ENCODE measurements at places on chromosomes 16 and 17.

GRCh38 chr17:17590141-17590751 lies 1.3 kb downstream of the PEMT start:
- no peak for DNase-seq

GRCh38 chr17:57273490-57273889 lies 17.2 kb downstream of the MSI2 start:
- DNase-seq, result no peak

DNA sequence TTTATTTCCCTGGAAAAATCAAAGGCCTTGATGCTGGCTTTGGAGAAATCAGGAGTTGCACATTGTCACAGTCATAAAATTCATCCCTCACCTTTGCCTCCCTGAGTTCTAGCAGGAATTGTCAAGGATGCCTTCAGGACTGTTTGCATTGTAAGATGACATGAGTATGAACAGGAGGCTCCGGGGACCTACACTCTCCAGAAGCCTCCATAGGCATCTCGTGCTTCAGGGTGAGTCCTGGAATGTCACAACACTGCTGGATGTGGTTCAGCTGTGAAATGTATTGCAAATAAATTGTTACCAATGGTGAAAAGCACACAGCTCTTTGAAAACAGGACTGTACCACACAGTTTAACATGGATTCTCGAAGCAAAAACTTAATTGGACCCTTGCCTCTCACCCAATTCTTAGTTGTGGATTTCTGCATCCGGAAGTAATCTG lies 535.4 kb upstream of the C16orf82 start:
- no peak for DNase-seq

GRCh38 chr16:13176711-13177110 lies 275.3 kb downstream of the SHISA9 start:
- DNase-seq, result no peak

GRCh38 chr17:44844390-44844830 lies 3.3 kb upstream of the HIGD1B start:
- no peak for DNase-seq

- peak; percentile 65 for DNase-seq
Measured at GRCh38 chr17:17783116-17783824, 53.5 kb downstream of the SREBF1 start.

DNA sequence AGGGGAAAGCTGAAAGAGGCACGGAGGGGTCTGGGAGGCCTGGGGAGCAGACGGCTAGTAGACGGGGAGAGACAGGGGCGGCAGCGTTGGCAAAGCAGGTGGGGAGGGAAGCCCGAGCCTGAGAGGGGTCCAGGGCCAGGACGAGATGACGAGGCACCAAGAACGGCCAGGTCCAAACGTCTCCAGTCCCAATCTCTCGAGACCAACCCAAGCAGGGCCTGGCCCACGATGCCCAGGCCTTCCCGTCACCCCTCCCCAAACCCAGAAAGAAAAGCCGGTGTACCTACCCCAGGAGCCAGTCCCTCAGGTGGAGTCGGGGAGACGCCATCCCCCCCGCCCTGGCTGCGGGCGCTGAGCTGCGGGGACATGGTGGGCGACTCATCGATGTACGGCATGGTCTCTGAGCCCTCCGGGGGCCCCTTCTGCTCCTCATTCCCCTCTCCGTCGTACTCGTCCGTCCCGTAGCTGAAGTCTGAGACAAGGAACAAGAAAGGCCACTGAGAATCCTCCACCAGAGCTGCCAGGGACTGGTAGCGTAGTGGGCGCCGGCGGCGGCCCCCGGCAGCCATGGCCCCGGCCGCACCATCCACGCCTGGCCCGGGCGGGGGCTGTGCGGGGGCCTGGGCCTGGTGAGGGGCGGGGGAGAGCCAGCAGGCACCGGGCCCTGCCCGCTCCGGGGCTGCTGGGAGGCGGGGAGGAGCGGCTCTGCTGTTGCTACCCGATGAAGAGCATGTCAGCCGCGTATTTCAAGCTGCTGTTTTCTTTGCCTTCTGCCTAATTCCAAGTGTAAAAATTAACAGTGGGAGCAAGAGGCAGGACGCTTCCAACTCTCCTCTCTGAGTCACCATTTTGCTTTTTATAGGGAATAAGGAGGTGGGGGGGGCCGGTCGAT lies 54.6 kb downstream of the ABR start:
- no peak for DNase-seq

- peak; percentile 4 for DNase-seq
Measured at GRCh38 chr17:27236717-27237315, 57.1 kb upstream of the WSB1 start.

DNA sequence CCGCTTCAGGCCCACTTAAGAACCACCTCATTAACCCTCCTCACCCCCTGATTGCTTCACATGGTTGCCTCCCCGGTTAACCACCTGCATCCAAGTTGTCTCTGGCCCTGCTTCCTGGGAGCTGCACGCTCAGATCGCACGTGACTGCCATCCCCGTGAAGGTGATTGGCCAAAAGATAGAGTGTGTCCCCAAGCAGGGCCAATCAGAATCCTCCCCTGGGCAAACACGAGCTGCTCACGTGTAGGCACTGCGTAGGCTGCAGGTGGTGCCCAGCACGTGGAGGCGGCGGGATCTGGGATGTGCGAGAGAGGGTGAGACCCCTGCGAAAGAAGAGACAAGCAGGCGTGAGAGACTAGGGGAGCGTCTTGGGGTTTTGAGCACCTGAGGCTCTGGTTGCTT lies 111.8 kb upstream of the CRHR1 start:
- peak; percentile 2 for DNase-seq

GRCh38 chr17:63626551-63627180 lies 4.4 kb downstream of the MAP3K3 start:
- DNase-seq, result no peak

DNA sequence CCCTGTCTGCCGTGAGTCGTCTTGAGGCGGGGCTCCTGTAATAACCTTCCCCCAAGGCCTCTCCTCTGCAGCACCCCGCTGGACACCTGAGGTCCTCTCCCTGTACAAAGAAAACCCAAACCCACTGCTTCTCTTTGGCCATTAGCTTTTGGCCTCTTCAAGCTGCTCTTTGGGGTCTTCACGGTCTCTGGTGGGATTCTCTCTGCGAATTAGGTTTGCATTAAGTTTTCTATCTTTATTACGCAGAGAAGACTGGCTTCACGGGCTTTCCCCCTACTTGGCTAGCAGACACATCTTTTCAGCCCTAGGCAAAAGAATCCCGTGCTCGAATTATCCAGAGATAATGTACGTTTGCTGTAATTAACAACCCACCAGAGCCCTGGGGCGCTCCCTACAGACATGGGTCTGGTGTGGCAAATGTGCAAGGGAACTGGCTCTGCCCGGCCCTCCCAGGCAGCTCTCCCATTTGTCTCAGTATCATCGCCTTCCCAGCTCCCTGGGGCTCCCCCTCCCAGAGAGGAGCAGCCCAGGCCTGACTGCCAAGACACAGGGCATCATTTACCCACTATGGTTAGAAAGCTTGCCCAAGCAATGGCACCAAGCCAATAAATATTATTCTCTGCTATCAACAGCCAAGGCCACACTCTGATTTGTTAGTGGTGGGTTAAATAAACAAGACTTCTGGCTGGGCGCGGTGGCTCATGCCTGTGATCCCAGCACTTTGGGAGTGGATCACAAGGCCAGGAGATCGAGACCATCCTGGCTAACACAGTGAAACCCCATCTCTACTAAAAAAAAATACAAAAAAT lies 24.7 kb upstream of the KLHDC4 start:
- no peak for DNase-seq

GRCh38 chr16:86524029-86524428 lies 13.7 kb downstream of the FOXF1 start:
- no peak for DNase-seq

- no peak for DNase-seq
Measured at GRCh38 chr17:12386225-12386624, 279.5 kb upstream of the MYOCD start.

DNA sequence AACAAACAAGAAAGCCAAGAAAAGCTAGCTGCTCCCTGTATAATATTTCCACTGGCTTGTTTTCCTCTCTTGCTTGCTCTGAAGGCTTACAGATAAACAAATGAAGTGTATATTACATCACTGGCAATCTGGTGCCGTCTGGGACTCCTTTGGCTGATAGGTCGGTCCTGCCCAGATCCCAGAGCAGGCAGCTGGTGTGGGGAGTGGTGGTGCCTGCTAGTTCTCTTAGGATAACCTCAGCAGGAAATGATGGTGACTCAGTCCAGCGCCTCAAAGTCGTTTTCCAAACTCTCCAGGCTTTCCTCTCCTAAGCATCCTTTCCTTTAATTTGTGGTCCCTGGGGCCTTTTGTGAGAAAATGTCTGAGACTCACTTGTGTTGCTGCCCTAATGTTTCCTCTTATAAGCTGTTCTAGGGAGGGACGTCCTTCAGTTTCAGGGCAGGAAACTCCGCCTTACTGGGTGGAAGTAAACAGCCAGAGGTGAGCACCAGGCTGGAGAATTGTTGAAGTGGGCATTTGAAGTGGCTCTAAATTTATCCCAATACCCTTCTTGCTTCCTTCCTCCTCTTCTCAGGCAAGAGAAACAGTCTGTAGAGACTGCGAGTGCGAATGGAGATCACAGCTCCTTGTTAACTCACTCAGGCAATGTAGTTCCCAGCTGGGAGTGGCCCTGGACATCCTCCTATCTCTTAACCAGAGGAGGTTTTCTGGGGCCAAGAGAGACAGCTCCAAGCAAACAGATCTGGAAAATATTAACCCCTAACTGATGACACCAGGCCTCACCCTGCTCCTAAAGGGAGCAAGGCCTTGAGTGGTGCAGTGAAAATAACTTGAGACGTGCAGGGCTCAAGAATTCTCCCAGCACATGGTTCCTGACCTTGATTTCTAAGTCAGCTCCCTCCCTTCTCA lies 34.9 kb downstream of the CD300LF start:
- no peak for DNase-seq

GRCh38 chr17:199806-200545 lies 18.5 kb upstream of the DOC2B start:
- no peak for DNase-seq

DNA sequence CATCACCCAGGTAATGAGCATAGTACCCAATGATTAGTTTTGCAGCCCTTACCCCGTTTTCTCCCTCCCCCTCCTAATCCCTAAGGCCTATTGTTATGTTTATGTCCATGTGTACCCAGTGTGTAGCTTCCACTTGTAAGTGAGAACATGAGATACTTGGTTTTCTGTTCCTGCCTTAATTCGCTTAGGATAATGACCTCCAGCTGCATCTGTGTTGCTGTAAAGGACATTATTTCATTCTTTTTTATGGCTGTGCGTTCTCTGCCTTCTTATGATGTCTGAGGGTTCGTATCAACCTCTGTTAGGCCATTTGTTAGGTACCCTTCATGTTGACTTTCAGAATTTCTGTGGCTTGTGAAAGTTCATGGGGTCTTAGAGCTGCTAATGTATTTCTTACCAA lies 31.0 kb downstream of the CTCF start:
- DNase-seq, result no peak

DNA sequence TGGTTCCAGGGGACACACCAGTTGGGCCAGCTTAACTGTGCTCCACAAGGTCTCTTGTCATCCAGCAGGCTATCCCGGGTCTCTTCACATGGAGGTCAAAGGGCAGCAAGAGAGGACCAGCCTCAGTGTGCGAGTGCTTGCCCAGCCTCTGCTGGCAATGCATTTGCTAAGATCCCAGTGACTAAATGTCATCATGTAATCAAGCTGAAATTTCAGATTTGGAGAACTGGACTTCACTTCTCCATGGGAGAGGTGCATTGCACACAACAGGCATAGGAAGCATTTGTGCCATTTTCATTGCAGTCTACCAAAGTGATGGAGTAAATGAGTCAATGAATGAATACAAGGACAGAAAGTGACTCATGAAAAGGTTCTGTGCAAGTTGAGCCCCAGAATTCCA lies 51.2 kb upstream of the KDM8 start:
- no peak for DNase-seq

- DNase-seq, result no peak
Measured at GRCh38 chr17:11980813-11981212, 16.5 kb downstream of the ZNF18 start.

GRCh38 chr17:9971991-9972390 lies 66.9 kb upstream of the RCVRN start:
- DNase-seq, result no peak

GRCh38 chr17:51640108-51640622 lies 379.8 kb downstream of the UTP18 start:
- peak; percentile 12 for DNase-seq

DNA sequence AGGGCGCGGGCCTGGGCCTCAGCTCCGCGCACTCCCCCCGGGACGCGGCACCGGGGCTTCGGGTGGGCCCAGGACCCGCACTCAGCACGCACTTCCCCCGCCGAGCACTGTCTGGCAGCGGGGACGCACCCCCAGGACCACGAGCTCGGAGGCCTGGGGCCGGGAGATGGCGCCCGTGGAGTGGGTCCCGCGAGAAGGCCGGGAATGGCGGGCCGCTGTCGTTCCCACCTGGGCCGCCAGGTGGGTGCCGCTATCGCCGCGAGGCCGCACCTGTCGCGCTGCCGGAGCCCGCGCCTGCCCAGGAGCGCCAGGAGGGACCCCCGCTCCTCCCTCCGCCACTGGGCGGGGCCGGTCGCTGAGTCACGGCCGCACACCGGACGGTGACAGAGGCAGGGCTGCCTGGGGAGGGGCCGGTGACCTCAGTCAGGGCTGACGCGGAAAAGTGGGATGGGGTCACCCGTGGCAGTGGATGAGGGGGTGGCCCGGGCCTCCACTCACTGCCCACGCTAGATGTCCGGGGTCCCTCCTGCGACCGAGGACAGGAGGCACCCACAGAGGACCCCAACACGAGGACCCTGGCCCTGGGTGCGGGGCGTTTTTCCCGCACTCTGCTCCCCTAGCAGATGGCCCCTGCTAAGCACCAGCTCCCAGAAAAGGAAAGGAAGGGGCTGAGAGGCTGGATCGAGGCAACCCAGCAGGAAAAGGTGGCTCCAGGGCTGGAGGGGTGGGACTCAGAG lies 6.9 kb upstream of the ACTG1 start:
- DNase-seq, result peak; percentile 74

DNA sequence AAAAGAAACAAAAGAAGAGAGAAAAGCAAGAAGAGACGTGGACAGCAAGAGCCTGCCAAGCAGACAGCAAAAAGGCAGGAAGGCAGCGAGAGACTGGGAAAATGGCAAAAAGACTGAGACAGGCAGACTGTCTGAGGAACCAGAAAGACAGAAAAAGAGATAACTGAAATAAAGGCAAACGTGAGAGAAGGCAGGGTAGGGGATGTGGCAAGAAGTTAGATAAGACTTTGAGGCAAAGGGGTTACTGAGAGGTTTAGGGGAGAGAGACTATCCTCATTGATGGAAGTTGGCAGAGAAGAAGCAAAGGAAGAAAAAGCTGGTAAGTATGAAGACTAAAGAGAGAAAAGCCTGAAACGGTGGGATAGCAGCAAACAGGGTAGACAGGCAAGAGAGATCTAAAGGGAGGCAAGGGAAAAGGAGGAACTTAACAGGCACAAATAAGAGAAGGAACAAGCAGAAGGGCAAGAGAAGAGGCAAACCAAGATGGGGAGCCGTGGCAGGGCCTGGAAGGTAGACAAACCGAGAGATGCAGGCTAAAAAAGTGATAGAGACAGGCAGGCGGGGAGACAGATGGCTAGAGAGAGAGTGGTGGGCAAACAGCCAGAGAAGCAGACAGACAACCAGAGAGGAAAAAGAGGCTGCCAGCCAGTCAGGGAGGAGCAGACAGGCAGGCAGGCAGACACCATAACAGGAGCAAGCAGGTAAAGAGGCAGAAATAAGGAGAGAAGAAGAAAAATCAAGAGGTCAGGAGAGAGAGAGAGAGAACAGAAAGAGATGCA lies 7.1 kb upstream of the CHD3 start:
- no peak for DNase-seq

GRCh38 chr16:2165861-2166260 lies 10.3 kb downstream of the TRAF7 start:
- no peak for DNase-seq

All from NCI-H1930 (cell line).